ENCODE measurements at places on chromosomes 16 and 17.

DNA sequence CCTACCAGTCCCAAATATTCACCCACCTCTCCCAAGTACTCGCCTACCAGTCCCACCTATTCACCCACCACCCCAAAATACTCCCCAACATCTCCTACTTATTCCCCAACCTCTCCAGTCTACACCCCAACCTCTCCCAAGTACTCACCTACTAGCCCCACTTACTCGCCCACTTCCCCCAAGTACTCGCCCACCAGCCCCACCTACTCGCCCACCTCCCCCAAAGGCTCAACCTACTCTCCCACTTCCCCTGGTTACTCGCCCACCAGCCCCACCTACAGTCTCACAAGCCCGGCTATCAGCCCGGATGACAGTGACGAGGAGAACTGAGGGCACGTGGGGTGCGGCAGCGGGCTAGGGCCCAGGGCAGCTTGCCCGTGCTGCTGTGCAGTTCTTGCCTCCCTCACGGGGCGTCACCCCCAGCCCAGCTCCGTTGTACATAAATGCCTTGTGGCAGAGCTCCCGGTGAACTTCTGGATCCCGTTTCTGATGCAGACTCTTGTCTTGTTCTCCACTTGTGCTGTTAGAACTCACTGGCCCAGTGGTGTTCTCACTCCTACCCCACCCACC lies 29.8 kb downstream of the POLR2A start:
- DNase-seq = no peak

- no peak for DNase-seq
These were observed 97.6 kb downstream of the MRM3 start for GRCh38 chr17:879546-880442.

DNA sequence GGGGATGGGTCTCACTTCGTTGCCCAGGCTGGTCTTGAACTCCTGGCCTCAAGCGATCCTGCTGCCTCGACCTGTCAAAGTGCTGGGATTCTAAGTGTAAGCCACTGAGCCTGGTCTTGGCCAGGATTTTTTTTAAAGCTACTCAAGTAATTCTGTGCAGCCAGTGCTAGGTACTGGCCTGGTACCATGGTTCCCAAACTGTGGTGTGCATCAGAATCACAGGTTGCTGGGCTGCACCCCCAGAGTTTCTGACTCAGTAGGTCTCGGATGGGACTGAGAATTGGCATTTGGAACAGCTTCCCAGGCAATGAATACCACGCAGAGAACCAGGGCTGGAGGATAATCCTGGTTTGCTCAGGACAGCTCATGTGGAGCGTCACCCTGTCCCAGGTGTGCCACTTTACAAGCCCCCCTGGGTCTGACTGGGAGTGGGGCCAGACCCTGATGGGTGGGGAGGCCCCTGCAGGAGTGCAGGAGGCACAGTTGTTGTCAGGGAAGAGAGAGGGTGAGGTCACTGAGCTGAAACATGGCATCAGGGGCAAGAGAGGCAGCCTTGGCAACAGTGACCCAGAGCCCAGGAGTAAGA lies 10.7 kb upstream of the MRPS23 start:
- DNase-seq = no peak

DNA sequence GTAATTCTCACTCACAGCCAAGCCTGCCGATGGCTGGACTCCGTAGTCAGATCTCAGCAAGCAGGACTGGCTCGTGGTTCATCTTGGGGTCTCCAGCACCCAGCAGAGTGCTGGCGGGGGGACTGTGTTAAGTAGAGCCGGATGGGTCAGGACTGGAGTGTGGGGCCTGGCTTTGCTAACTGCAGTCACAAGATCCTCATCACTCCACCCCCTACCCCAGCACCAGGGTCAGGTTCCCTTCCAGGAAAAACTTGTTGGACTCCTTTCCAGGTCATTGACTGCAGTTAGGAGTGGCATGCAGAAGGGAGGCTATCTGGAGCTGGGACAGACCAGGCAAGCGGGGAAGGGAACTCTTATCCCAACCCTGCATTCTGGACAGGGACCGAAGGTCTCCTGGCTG lies 6.0 kb downstream of the CIITA start:
- DNase-seq = no peak

GRCh38 chr16:4593086-4593485 lies 21.6 kb downstream of the UBALD1 start:
- DNase-seq = no peak

- peak; percentile 76 for DNase-seq
These were observed 12.7 kb downstream of the NDUFAF8 start for GRCh38 chr17:81251709-81252301.

DNA sequence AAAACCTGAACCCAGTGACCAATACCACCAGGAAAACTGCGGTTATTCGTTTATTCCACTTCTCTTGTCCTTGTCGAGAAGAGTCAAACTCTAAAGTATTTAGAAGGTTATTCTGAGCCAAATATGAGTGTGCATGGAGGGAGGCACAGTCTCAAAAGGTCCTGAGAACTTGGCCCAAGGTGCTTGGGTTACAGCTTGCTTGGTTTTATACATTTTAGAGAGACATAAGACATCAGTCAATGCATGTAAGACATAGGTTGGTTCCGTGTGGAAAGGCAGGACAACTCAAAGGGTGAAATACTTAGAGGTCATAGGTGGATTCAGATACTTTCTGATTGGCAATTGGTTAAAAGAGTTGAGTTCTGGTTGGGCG lies 681 bp upstream of the TRAP1 start:
- DNase-seq = no peak

DNA sequence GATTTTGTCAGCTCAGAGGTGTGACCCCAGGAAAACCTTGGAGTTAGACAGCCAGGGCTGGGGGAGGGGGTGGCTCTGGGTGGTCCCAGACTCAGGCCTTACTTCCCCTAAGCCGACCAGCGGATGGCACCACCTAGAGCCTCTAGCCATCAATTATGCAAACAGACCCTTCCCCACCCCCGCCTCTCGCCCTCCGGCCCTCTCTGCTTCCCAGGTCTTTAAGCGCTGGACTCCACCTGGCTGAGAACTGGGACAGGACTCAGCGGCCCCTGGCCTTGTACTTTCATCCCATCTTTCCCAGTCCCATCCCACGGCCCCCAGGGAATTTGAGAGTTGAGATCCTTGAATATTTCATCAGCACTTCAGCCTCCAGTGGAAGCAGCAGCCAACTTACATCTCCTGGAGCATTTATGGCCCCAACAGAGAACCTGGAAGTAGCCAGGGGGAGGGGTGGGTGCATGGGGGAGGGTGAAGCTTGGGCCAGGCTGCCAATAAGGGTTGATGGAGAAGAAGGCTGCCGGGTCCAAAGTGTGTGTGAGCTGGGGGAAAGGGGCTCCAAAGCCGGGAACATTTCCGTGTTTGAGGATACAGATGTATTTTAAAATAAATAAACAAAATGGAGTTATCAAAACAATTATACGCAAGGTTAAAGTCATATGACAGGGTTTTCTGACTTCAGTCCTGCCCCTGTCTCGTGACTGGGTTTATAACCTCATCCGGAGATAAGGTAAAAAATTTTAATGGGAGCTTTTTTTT lies 7.5 kb upstream of the JUP start:
- no peak for DNase-seq

- DNase-seq = no peak
These were observed 154.8 kb upstream of the RPH3AL start for GRCh38 chr17:507441-507840.

DNA sequence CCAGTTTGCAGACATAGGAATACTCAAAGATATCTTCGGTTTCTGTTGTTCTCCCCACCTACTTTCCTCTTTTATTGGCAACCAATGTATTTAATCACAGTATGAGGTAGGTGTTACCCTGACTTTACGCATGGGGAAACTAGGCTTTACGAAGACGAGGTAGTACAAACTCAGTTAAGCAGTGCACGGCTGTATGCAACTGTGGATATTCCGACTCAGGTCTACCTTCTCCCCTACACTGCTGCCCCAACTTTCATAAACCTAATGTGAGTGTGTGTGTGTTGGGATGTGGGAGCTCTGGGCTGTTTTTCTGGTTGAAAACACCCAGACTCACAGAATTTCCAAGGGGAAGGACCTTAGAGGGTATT lies 1.2 kb upstream of the GPT2 start:
- no peak for DNase-seq

GRCh38 chr17:16419929-16420271 lies 4.5 kb downstream of the TRPV2 start:
- DNase-seq = no peak

DNA sequence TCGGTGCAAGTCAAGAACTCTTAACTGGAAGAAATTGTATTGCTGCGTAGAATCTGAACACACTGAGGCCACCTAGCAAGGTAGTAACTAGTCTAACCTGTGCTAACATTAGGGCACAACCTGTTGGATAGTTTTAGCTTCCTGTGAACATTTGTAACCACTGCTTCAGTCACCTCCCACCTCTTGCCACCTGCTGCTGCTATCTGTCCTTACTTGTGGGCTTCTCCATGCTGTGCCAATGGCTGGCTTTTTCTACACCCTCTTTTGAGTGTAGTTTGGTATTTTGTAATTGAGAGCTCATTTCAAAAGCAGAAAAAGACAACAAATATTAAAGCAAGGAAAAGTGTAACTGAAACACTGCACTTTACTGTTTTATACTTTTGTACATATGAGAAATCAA lies 7.7 kb upstream of the RASL10B start:
- DNase-seq = no peak

DNA sequence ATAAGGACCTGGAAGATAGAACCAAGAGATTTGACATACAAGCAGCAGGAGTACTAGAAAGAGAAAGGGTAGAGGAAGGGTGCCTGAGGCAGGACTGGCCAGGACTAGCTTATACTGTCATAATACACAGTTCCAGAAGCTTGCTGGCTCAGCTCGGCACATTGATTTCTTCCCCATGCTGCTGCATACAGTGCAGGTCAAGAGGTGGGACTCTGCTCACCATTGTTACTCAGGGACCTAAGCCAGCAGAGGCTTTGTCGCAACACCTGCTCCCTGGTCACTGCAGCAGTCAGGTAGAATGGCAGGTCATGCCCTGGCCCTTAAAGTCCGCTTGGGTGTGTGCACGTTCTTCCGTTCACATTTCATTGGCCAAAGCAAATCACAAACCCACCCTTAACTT lies 32.8 kb downstream of the LDHD start:
- no peak for DNase-seq

DNA sequence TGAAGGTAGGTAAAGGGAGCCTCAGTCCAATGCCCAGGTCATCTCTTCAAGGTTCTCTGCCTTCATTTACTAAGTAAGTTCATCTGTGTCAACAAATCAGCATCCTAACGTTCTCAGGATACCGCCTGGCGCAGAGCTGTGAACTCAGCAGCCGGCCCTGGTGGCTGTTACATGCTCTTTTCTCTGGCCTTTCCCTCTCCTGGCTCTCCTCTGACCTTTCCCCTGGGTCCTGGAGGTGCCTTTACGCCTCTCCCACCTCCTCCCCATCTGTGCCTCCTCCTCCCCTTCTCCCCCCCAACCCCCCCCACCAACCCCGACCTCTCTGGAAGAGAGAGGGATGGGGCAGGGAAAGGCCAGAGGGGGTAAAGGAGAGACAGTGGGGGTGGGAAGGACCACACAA lies 19.5 kb downstream of the COTL1 start:
- no peak for DNase-seq

- no peak for DNase-seq
These were observed 3.8 kb upstream of the RPL26 start for GRCh38 chr17:8386841-8387240.

GRCh38 chr16:68992521-68992920 lies 112.9 kb upstream of the HAS3 start:
- DNase-seq = no peak

GRCh38 chr17:81740395-81740961 lies 28.4 kb downstream of the SLC25A10 start:
- no peak for DNase-seq

- no peak for DNase-seq
These were observed 16.3 kb downstream of the MEIOC start for GRCh38 chr17:44672479-44673093.

- DNase-seq = no peak
These were observed 1.9 kb upstream of the SLC5A2 start for GRCh38 chr16:31480851-31481536.

- no peak for DNase-seq
These were observed 2.6 kb upstream of the SYNGR3 start for GRCh38 chr16:1987198-1987597.

GRCh38 chr16:78659216-78659615 lies 559.8 kb downstream of the WWOX start:
- peak; percentile 23 for DNase-seq

Measured in NCI-H748 treated with DMSO at 0.1 percent for 48 hours (cell line).